ENCODE measurements at places on chromosomes 5 and 9. TPM values are rescaled to one million over a fixed set of nuclear protein-coding genes. Genes with fewer than 3 reads are reported as not detected.
A peak's percentile ranks its signal among the peaks of the same experiment; 100 is the strongest.

- no peak for DNase-seq
Observed at GRCh38 chr5:159827861-159828260, 88.4 kb upstream of the ADRA1B start.

Gene NSD1
- total RNA-seq = 40.6 TPM

DNA sequence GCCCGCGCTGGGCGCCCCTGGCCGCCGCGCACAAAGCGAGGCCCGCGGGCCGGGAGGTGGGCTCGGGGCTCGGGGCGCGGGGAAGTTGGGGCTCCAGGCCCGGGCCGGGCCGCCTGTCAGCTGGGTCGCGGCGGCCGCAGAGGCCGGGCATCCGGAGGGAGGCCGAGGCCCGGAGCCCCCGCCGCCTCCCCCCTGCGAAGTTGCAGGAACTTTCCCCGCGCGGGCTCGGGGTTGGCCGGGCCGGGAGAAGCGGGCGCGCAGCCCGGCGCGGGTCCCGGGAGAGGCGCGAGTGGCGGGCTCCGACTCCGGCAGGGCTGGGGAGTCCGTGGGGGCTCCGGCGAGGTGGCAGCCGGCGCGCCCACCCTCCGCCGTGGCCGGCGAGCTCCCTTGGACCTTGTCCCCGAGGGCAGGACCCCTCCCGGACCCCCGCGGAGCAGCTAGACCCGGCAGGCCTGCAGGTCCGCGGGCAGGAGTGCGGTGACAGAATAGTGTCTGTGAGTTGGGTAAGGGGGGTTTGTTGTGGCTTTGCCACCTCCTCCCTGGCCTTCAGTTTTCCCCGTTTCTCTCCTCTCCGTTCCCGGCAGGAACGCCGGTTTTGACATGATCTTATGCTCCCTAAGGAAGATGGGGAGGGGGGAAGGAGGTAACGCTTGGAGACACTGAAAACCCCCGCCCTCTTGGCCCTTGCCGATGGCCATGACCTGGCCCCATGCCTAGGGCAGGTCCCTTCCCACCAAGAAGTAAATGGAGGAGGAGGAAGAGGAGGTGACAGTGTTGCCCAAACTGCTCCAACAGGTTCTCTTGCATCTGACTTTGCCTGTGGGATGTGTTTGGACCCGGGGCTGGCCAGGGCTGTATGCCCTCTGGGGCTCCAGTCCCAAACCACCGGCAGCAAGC lies 942 bp downstream of the PHF2 start:
- DNase-seq = no peak

- DNase-seq = no peak
Observed at GRCh38 chr9:90112788-90113187, 508.0 kb downstream of the GADD45G start.

Gene DCANP1
- total RNA-seq = not detected

Gene FIBCD1
- 2.2 TPM for total RNA-seq

Gene ZNF462
- total RNA-seq = 18.6 TPM

GRCh38 chr5:172716796-172717313 lies 54.1 kb downstream of the DUSP1 start:
- DNase-seq = peak; percentile 88

- no peak for DNase-seq
Observed at GRCh38 chr9:127580879-127581475, 31.1 kb upstream of the STXBP1 start.

- DNase-seq = no peak
Observed at GRCh38 chr5:142316051-142316450, 8.8 kb downstream of the SPRY4 start.

Gene DMRT3
- total RNA-seq = not detected

GRCh38 chr9:78298046-78298765 lies 1.3 kb downstream of the PSAT1 start:
- DNase-seq = no peak

Gene ECM2
- 17.6 TPM for total RNA-seq

DNA sequence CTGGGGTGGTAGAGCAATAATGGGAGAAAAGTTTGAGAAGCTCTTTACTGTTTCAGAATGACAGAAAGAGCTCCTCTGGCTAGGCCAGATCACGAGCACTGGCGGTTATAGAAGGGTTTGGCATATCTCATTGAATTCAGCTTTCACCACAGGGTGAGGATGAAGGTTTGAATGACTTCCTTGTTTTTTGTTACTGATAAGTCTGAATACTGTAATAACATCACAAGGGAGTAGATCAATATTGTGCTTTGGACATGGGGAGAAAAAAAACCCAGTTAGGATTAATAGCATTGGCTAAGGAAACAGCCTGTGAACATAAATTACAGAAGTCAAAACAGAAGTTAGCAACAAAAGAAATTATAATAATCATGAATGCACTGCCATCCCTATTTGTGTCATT lies 9.4 kb downstream of the PHAX start:
- no peak for DNase-seq

- no peak for DNase-seq
Observed at GRCh38 chr5:42495914-42496313, 72.7 kb downstream of the GHR start.

Gene C1QTNF3
- 2.4 TPM for total RNA-seq

DNA sequence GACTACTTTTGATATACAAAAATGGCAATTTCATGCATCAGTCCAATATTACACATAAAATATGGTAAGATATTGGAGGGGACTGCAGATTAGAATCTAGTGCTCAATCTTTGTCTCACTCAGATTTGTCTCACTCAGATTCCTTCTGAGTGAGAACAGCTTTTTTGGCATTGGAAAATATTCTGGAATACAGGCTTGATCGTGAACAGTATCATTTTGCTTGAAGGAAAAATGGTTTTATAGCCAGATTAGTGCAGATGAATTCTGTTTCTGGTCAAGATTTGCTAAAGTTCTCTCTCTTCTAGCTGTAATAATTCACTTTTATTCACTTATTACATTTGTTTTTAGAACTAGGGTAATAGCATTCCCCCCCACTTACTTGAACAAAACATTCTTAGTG lies 51.2 kb downstream of the MAN2A1 start:
- no peak for DNase-seq

DNA sequence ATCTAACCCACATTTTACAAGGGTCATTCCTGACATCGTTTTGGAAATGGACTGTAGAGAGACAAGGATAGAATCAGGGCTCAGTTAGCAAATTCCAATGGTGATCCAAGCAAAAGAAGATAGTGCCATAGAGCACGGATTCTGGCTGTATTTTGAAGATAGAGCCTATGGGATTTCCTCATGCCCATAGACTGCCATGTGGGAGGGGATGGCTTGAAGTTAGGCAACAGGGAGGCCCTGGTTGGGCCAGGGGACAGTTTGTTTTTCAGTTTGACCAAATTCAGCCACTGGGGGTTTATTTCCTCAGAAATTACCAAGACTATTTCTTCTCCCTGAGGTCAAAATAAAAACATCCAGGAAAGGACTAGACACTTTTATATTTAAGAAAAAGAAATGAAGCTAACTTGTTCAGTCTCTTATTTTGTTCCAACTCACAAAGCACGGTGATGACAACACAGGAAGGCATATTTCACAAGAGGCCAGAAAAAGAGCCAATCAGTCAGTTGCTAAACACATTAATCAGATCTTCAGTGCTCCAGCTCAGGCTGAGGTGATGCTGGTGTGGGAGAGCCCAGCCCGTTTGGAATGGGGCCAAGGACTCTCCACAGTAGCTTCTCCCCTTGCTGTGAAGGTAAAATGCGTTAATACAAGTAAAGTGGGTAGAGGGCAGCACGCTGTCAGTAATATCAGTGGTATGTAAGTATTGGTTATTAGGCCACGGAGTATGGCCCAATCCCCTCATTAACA lies 4.4 kb upstream of the DCTN4 start:
- peak; percentile 72 for DNase-seq

GRCh38 chr5:65327582-65327981 lies 154.1 kb downstream of the ADAMTS6 start:
- DNase-seq = no peak

Gene GNAQ
- total RNA-seq = 20.9 TPM

Gene ROR2
- 18.0 TPM for total RNA-seq

Data from left cardiac atrium (tissue), 4 donors.